ENCODE measurements at places on chromosomes 6 and 20.
A peak's percentile ranks its signal among the peaks of the same experiment; 100 is the strongest.

GRCh38 chr6:35581633-35582032, 68.9 kb upstream of the TULP1 start:
- no peak for ATAC-seq

- ATAC-seq, result no peak
Observed at GRCh38 chr20:50980851-50981713, 22.5 kb downstream of the MOCS3 start.

DNA sequence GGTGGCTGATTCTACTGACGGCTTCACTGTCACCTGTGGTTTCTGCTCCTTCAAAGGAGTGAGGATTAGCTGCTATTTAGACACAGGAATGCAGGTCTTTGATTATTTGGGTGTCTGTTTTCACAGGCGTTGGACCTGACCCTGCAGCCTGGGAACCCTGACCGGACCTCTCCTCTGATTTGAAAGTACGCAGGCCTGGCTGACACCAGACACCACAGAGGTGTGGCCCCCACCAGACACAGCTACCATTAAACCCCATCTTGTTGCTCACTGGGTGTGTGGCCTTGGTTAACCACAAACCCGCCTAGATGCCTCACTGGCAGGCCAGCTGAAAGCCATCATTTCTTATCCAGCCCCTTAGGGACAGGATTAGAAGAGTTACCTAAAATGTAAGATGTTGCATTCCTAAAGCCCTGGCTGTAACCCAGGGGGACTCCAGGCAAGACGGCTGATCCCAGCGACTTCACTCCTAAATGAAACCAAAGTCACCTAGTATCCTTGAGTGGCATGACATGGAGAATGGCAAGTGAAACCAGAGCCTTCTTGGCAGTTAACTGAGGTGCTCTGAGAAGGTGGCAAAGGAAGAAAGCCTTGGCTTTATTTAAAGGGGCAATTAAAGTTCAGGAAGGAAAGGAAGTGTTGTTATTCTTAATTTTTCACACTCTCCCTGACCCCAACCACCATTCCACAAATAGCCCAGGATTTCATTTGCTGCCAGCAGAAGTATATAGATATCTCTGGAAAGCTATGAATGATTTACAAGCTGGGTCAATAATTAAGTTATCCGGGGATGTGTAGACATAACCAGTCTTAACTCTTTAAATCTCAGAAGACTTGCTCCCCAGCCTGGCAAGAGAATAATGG, 169.9 kb downstream of the QRSL1 start:
- no peak for ATAC-seq

GRCh38 chr6:11149551-11149950, 38.0 kb upstream of the ERVFRD-1 start:
- ATAC-seq, result no peak

DNA sequence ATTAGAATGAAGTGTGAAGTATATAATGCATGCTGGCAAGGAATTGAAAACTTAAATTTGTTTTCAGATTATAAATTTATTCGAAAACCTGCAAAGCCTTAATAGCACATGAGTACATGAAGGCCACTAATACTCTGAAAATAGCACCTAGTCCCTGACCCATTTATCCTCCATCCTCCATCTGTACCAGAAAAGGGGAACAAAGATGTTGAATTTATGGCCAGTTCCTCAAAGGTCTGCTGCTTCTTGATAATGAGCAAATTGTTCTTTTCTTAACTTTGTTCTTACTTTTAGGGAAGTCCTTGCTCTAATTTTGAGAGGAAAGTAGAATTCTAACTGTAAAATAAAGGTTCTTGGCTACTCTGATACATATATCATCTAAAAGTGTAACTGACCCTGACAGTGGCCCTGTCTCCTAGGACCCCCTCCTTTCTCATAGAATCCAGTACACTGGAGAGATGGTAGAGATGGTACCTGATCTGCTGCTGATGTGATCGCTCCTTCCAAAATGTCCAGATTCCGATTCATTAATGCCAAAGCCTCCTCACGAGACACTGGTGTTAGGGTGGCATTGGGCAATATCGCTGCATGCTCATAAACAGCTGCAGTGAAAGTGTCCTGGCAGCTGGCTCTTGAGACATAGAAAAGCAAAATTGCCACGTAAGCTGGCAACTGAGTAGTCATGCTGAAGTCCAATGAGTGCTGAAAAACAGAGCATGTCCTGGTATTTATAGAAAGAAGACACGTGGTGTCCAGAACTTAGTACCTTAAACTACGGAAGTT, at the start of gene VNN1:
VNN1 (minus strand) TSS at position 704 of the 783 bp plus-strand sequence; CDS start at position 684, 20 bp downstream.
- ATAC-seq, result no peak

DNA sequence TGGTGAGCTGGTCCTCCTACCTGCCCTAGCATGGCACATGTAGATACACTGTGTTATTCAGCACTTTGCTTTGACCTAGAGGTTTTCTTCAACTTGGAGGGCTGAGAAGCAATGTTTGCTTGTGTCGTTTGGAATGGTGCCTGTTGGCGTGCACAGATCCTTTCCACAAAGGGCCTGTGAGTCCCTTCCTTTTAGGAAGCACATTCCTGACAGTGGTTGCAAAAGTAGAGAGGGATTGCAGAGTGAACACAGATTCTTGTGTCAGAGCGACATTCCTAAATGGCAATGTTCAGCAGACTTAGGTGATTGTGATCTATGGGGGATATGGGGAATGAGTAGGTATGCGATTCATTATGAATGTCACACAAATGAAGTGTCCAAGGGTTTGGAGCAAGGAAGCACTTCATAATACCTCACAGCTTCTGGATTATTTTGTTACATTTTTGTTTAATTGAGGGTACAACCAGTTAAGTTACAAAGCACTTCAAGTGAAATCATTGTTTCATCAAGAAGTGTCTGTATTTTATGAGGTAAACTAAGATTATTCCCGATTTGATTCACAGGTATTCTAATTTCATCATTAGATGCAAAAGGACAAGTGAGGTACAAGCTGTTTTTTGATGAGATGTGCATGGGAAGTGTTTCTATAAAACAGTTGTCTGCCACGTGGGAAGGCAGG, 713 bp upstream of the RNF144B start:
- ATAC-seq, result no peak

GRCh38 chr6:42028234-42029061, 21.9 kb upstream of the TAF8 start:
- ATAC-seq, result peak; percentile 39

DNA sequence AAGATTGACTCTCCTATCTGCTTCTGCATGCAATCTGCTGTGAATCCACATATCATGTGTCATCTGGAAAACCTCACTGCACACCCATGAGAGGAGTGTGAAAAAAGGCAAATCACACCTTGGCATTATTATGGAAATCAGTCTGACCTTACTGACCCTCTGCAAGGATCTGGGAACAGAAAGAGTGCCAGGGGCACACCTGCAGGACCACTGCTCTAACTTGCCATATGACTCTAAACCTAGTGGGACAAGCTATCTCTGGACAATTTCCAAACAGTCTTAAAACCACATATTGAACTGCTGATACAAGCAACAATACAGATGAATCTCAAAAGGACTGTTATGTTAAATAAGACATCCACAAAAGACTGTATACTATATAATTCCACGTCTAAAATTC, 50.3 kb downstream of the ABHD12 start:
- no peak for ATAC-seq

GRCh38 chr6:158322724-158323560, 10.7 kb downstream of the TULP4 start:
- ATAC-seq, result peak; percentile 90

- no peak for ATAC-seq
Observed at GRCh38 chr6:95094751-95095663, 482.3 kb upstream of the MANEA start.

GRCh38 chr20:57874141-57874540, 164.3 kb upstream of the PMEPA1 start:
- ATAC-seq, result no peak

DNA sequence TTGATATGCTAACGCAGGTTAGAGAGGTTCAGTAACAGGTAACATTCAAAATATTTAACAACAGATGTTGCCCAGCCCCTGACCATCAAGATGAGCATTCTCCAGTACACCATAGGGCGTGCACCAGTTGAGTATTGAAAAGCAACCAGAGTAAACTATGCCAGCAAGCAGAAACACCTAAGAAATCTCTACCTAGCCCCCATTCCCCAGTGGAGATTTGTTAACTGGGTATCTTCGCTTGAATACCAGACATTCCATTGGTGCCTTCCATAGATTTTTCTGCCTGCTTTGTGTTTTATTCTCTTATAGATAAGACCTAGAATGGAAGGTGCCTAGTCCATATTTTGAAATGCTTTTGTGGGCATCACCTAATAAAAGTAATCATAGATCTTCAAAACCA, 623.9 kb downstream of the KIF16B start:
- no peak for ATAC-seq

DNA sequence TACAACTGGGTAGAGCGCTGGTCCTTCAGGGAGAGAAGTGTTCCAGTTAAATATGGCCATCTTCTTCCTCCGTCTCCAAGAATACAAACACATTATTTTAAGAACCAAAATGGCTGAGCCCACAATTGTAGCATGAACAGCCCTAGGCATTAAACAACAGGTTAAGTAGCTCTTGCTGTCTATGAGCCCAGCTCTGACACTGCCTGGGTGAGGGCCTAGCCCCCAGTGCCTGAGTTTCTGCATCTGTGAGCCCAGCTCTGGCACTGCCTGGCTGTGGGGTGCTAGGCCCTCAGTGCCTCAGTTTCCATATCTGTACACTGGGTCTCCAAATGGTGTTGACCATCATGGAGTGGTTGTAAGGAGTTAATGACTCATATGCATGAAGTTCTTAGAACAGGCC, 24.8 kb upstream of the DACT2 start:
- no peak for ATAC-seq

DNA sequence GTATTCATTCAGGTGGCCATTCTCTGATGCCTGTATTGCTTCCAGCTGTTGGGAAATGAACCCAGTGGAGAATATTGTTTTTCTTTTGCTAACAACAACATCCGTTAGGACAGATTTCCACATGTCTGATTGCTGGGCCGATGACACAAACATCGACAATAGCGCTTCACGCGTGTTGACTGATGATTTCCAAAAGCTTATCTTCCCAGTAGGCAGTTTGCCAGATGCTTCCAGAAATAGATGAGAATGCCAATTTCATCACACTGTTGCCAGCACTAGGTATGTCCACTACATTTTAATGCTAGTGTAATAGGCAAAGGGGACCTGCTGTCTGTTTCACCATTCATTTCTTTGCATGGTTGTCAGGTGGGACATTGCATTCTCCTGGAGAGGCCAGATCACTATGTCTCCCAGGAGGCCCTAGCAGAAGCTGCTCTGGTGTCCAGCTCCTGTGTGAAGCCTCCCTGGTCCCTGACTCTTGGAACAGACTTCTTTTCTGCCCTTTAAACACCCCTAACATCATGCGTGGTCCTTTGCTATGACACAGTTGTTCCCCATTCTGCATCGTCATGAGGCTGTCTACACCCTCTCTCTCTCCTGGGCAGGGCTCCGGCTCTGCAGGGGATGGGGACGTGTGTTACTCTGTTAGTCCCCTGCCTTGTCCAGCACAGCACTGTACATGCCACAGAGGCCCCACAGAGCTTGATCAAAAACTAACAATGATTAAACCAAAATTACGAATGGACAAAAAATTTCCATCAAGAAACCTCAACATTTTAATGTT, 181.6 kb downstream of the CDH26 start:
- ATAC-seq, result no peak

DNA sequence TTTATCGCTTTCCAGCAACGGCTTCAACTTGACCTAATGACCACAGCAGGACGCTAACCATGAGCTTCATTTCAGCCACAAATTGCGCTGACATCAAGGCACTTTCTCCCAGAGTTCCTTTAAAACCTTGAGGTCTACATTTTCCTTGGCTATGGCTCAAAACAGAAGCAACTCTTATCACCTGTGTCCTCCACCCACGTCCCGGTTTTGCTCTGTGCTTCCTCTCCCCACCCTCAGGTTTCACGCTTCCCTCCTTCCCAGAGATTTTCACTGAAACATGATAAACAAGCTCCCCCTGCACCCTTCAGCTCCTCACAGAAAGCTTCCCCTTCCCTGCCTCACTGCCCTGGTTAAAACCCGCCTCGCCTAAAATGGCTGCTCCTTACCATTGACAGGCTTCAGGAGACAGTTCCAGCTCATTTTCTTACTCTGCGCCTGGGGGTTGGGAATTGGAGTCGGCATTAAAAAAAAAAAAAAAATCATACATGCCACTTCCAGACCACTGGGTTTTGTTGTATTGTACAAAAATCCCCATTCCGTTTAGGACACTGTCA, 229.5 kb downstream of the UBE3D start:
- no peak for ATAC-seq

GRCh38 chr6:162889303-162889702, 161.5 kb downstream of the PACRG start:
- no peak for ATAC-seq

GRCh38 chr6:2344319-2344905, 99.0 kb upstream of the GMDS start:
- ATAC-seq, result no peak

DNA sequence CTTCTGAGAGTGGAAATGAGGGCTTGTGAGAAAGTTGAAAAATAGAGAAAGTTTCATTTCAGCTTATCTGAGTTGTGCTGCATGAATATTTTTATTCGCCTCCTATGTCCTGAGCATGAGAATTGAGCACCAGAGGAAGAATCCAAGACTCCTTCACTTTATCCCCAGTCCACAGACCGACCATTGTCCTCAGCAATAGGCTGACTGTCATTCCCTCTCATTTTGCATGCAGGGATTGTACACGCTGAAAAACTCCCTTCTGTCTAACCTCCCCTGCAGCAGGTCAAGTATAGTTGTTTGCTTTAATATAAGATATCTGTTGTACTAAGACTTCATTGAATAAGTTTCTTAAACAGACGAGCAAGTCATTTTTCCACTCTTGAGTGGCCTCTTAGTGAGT, 437.6 kb downstream of the PRKN start:
- ATAC-seq, result no peak

DNA sequence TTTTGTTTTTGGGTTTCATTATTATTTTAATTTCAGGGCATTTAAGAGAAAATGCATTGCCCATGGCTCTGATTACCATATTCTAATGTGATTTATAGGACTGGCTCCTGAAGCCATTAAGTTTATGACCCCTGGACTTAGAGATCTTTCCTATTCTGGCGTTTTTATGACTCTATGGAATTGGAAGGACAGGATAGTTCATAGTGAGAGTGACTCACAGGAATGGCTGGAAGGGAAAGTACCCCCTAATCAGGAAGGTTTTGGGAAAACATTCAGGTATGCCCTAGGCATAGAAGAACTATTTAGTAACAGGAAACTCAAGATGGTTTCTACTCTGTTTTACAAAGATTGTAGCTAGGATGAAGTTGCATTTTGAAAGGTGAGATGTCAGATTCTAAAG, 108.6 kb upstream of the SLC2A12 start:
- ATAC-seq, result no peak

All from activated CD4-positive, CD25-positive, alpha-beta regulatory T cell treated with anti-CD3 and anti-CD28 coated beads, Interleukin-2, amount 50 U/mL, for 24 hours (primary cell).